Activated CD4-positive, alpha-beta T cell treated with anti-CD3 and anti-CD28 coated beads, Interleukin-10, Interleukin-2, amounts not matched to agents 100 ng/mL and 50 ng/mL, durations not matched to agents 16 hours and 8 hours (primary cell): ENCODE measurements at places on chromosomes 5 and 9.
A peak's percentile ranks its signal among the peaks of the same experiment; 100 is the strongest.

DNA sequence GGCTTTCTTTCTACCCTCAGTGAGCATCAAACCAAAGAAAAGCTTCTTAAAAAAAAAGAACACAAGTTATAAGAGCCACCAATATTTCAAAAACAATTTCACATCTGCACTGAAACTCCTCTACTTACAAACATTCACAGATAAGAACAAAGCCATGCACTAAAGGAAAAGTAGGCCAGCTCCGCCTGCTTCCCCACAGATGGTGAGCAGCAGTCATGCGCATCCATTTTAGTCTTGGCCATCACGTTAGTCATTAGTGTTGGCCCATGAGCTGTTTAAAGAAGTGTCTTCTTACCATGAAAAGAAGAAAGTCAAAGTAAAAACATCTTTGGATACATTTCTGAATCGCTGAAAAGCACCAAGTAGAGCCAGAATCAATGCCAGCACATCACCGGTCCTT, 40.0 kb upstream of the SMIM23 start:
- DNase-seq, result no peak

GRCh38 chr5:94856257-94856800, 237.9 kb downstream of the SLF1 start:
- no peak for DNase-seq

GRCh38 chr5:35781181-35781790, 75.4 kb upstream of the IL7R start:
- DNase-seq, result no peak

- DNase-seq, result no peak
Measured at GRCh38 chr5:30539004-30539634, 654.4 kb upstream of the CDH6 start.

DNA sequence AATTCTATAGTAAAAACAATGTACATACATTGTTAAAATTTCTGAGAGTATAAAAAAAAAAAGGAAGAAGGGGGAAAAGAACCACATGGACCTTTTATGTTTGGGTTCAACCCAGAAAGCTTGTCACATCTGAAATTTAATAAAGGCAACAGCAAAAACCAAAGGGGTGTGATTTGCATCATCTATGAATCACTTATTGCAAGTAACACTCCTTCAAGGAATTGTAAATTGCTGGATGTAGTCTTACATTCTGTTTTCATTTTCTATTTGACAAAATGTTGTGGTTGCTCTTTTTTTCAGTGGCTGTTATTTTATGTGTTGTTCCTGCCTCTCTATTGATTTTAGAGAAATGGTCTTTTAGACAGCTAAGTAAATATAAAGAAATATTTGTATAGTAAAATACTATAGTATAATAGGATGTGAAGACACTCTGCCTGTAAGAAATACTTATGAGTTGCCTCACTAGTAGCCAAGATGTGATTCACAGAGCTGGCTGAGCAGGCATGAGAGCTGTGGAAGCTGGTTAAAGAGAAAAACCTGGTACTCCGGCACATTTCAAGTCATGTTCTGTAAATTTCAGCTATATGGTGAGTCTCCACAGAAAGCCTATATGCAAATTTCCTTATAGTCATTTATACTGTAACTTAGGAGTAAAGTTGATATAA, 131.1 kb upstream of the CNTLN start:
- DNase-seq, result no peak

- no peak for DNase-seq
Measured at GRCh38 chr5:142425286-142426065, 100.7 kb upstream of the SPRY4 start.

DNA sequence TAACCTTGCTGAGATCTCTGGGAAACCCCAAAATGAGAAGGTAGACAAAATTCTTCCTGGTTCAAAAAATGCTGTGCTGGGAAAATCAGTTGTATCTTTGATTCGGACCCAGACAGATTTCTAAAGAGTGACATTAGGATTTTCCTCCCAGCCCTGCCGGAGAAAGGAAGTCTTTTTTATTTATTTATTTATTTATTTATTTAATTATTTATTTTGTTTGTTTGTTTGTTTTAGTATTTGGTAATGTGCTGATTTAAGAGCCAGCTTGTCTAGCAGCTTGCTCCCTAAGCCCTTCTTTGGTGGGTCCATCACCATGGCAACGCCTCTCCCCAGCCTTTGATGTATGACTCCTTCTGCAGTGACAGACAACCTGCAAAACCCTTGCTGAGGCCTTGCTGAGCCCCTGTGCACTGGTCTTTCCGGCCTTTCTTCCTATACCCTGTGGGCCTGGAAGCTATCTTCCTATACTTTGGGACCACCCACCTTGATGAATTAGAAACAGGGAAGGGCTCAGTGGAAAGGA, 60.6 kb upstream of the AFAP1L1 start:
- no peak for DNase-seq

- DNase-seq, result no peak
Measured at GRCh38 chr9:132036521-132036920, 43.1 kb downstream of the MED27 start.

DNA sequence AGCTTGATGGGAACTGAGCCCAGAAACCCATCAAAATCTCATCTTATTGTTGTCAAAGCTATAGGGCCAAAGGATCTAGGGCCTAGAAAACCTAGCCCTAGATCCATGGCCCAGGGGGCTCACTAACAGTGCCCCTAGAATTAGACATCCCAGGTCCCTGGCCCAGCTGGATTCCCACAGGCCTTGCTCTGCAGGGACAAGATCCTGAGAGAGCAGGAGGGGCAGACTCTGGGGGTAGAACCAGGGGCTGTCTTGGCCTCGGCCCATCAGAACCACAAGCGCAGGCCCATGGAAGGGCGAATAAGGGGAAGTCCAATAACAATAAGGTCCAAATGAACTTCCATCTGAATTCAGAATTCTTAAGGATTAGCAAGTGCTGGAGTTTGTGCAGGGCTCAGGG, 69.6 kb downstream of the IL6ST start:
- no peak for DNase-seq

- no peak for DNase-seq
Measured at GRCh38 chr5:35138232-35138631, 90.5 kb upstream of the AGXT2 start.

- no peak for DNase-seq
Measured at GRCh38 chr9:108562176-108562575, 293.6 kb downstream of the ACTL7B start.

DNA sequence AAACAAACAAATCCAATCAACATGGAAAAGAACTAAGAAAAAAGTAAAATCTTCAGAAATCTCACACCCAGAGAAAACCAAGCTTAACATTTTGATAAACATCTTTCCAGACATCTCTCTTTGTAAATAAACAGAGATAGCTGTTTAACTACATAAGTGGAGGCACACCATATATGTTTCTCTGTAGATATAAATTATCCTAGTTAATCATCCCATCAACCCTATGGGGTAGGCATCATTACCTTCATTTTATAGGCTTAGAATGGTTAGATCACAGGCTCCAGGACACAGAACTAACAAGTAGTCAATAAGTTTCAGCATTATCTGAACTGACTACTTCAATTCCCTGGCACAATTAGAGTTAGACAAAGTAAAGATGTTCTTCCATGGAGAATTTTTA, 22.4 kb upstream of the NDFIP1 start:
- DNase-seq, result no peak

DNA sequence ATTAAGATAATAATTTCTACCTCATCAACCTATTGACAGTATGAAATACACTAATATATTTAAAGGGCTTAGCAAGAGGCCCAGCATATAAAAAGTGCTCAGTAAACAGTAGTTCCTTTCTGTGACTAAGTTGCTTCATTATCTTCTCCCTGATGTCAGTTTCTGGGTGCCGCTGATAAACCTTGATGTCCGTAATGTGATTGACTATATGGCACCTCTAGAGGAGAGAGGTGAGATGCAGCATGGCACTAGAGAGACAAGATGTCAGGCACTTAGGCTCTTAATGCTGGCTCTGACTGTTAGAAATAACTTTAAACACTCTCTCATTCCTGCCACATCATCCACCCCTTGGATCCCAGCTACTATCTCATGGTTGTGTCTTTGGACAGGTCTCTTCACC, 455.9 kb upstream of the KLF4 start:
- no peak for DNase-seq

GRCh38 chr5:164818445-164818844, 1313.0 kb downstream of the MAT2B start:
- DNase-seq, result no peak

DNA sequence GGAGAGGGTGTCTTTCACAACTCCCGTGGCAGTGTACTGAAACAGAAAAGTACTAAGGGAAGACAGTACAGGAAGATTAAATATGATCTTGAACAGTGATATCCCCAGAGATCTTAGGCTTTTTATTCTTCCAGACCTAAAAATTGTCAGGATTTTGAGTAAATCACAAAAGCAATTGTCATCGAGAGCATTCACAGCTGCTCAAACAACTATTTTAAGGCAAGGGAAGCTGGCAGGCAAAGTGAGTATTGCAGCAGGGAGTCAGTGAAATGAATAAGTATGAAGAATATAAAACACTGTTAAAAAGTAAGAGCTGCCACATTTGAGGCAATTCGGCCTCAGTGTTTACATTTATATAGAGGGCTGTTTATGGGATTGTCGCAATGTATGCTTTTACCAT, 479.0 kb downstream of the CAAP1 start:
- DNase-seq, result no peak

GRCh38 chr9:107894572-107895261, 405.1 kb upstream of the KLF4 start:
- DNase-seq, result no peak

GRCh38 chr5:112356178-112356956, 62.7 kb downstream of the EPB41L4A start:
- DNase-seq, result no peak

- DNase-seq, result peak; percentile 92
Measured at GRCh38 chr5:43019614-43020398, 20.3 kb downstream of the ANXA2R start.

- DNase-seq, result no peak
Measured at GRCh38 chr5:152711801-152712388, 306.8 kb upstream of the NMUR2 start.

GRCh38 chr5:80152778-80153177, 103.1 kb downstream of the SERINC5 start:
- no peak for DNase-seq

GRCh38 chr5:113119246-113119924, 142.8 kb downstream of the DCP2 start:
- DNase-seq, result no peak

GRCh38 chr9:20125727-20126126, 336.9 kb upstream of the SLC24A2 start:
- no peak for DNase-seq

DNA sequence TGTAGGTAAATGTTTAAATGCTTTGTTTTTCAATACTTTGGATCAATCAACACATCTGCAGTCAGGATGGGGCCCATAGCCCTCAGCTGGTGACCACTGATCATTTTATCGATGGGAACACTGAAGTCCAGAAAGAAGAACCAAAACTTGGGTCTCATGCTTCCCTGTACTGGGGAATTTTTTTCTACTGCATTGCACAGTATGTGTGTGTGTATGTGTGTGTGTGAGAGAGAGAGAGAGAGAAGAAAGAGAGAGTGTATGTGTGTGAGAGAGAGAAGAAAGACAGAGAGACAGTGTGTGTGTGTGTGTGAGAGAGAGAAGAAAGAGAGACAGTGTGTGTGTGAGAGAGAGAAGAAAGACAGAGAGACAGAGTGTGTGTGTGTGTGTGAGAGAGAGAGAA, 202.9 kb upstream of the MSX2 start:
- DNase-seq, result no peak

- DNase-seq, result no peak
Measured at GRCh38 chr9:35717132-35717870, 14.7 kb downstream of the TLN1 start.

GRCh38 chr9:72141484-72141883, 7.8 kb upstream of the GDA start:
- DNase-seq, result no peak

- DNase-seq, result no peak
Measured at GRCh38 chr9:111274737-111275136, 55.3 kb downstream of the OR2K2 start.

DNA sequence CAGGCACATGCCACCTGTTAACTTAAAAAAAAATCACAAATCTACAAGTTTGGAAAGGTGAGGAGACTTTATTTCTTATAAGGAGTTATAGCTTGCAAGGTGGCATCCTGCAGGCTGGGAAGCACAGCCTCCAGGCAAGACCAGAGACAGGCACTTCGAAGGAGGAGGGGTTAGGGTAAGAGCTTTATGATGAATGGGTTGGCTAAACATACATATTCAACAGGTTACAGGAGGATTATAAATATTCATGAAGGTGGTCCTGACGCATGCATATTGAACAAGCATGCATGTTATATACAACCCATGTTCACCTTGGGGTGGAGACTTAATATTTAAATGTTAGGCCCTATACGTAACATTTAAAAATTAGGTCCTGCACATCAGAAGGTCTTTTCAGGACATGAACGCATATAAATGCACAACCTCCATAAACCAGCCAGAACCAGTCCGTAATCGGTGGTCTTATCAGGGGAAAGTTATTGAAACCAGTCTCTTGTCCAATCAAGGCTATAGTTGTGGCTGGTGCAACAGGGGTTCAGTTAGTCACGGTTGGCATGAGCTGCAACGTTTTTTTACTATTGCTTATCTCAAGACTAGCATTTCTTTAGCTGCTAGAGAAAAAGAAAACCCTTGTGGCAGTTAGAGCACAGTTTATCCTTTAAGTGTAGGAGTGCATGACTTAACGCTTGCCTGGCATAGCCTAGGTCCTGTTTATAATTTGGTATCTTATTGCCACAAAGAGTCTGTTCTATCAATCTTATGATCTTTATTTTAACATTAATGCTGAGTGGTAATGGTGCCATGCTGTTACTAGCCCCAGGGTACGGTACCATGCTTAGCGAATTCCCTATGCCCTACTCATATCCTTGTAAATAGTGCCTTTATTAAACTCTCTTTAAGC, 72.7 kb downstream of the C9orf57 start:
- no peak for DNase-seq

DNA sequence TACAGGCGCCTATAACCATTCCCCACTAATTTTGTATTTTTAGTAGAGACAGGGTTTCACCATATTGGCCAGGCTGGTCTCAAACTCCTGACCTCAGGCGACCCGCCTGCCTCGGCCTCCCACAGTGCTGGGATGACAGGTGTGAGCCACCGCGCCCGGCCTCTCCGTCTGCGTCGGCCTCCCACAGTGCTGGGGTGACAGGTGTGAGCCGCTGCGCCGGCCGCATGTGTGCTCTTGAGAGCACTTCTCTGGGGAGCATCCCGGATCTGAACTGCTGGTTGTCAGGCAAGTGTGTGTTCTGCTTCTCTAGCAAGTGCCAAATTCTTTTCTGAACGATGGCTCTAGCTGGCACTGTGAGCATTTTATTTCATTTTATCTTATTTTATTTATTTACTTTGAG, 3.7 kb upstream of the ENTPD2 start:
- no peak for DNase-seq

DNA sequence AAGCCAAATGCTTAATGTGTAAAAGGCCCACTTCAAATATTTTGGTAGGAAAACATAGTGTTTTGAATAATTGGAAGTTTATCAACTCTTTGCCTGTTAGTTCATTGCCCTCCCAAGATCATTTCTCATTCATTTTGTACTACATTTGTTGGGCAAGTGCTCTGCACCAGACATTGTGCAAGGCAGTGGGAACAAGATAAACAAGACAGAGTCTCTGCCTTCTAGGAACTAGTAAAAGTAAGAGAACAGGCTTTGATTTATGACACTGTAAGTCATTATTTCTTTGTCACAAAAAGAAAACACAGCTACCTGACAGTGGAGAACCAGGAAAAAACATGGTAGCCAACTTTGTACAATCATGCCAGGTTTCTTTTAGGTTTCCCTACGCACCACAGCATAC, 63.7 kb upstream of the PAM start:
- no peak for DNase-seq

GRCh38 chr9:126556560-126557250, 57.0 kb upstream of the LMX1B start:
- DNase-seq, result no peak
